Chondrocyte (in vitro differentiated cells): ENCODE measurements at places on chromosomes 1 and 21. TPM values are rescaled to one million over a fixed set of nuclear protein-coding genes. Genes with fewer than 3 reads are reported as not detected.

The CELA3B gene
- total RNA-seq = not detected in 3 replicates

The CMPK1 gene
- 135 to 142 TPM (median 136 TPM) in 3 replicates for total RNA-seq

The TNNT2 gene
- 20.3 to 21.6 TPM (median 21.2 TPM) in 3 replicates for total RNA-seq

The ZSWIM5 gene
- total RNA-seq = 0.51 to 1.1 TPM (median 1.0 TPM) in 3 replicates

The G0S2 gene
- 0.65 to 1.0 TPM (median 0.69 TPM) in 3 replicates for total RNA-seq

The UBE2U gene
- 0.27 TPM in 1 of 3 replicates, not detected in the others for total RNA-seq

The PARS2 gene
- total RNA-seq = 3.2 to 4.2 TPM (median 4.0 TPM) in 3 replicates

The EDARADD gene
- total RNA-seq = 0.18 to 0.40 TPM in 2 of 3 replicates, not detected in the other

The HJV gene
- not detected in 3 replicates for total RNA-seq

The SYT6 gene
- not detected in 3 replicates for total RNA-seq

The CTSE gene
- not detected in 3 replicates for total RNA-seq

The HHIPL2 gene
- not detected in 3 replicates for total RNA-seq

GRCh38 chr1:170240409-170240808, 94.7 kb downstream of the NTMT2 start:
- no peaks in the 10 kb centered on the region for H3K27me3 ChIP-seq
- no peaks in the 10 kb centered on the region for H3K4me1 ChIP-seq
- H3K4me3 ChIP-seq = no peak overlapping the region
- no peaks in the 10 kb centered on the region for H3K36me3 ChIP-seq
- no peak overlapping the region for H3K27ac ChIP-seq
- no peak for DNase-seq

- DNase-seq = no peak
- H3K4me3 ChIP-seq = no peak overlapping the region
- H3K36me3 ChIP-seq = no peaks in the 10 kb centered on the region
- H3K4me1 ChIP-seq = no peaks in the 10 kb centered on the region
- H3K27me3 ChIP-seq = no peaks in the 10 kb centered on the region
These were observed 266.5 kb upstream of the USP24 start for GRCh38 chr1:55481634-55482033.

DNA sequence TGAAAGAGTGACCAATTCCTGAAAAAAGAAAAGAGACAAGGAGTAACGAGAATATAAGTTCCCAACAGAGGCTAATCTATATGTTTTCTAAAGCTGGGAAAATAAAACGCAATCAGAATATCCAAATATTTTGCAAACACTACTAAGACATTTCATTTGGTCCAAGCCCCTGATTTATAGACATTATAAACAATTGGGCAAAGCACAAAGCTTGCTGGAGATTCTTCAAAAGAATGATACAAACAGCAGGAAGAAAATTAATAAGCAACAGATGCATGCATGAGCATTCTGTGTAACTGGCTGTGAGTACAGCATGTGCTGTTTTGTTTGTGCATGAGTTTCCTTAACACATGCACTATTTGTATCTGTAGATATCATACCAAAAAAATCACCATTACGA, 552.9 kb downstream of the LTN1 start:
- H3K27ac ChIP-seq = no peak overlapping the region
- no peaks in the 10 kb centered on the region for H3K27me3 ChIP-seq
- no peaks in the 10 kb centered on the region for H3K36me3 ChIP-seq

DNA sequence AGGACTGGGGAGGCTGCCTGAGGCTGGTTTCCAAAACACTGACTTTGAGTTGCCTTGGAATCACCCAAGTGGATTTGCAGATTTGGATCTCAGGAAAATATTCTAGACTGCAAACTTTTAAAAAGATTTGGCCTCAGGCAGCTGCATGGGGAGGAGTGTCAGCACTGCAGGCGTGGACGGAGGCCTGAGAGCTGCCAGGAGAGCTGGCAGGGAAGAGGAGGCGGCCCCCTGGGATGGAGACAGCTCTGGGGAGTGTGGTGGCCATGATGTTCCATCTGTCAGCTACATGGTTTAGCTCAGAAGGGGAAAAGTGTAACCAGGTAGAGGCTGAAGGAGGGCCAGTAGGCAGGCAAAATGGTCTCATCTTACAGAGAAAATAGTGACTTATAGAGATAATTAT, 72.1 kb downstream of the VPS26C start:
- peak overlapping the region; percentile 27 for H3K27ac ChIP-seq
- H3K36me3 ChIP-seq = peaks cover 46% of the 10 kb centered on the region
- DNase-seq = no peak
- no peaks in the 10 kb centered on the region for H3K27me3 ChIP-seq
- H3K4me3 ChIP-seq = no peak overlapping the region

- H3K4me3 ChIP-seq = peak overlapping the region; percentile 49
- peaks cover 13% of the 10 kb centered on the region for H3K4me1 ChIP-seq
- H3K36me3 ChIP-seq = no peaks in the 10 kb centered on the region
- H3K27me3 ChIP-seq = peaks cover 7% of the 10 kb centered on the region
These were observed 262.9 kb upstream of the PROX1 start for GRCh38 chr1:213724640-213725536.

DNA sequence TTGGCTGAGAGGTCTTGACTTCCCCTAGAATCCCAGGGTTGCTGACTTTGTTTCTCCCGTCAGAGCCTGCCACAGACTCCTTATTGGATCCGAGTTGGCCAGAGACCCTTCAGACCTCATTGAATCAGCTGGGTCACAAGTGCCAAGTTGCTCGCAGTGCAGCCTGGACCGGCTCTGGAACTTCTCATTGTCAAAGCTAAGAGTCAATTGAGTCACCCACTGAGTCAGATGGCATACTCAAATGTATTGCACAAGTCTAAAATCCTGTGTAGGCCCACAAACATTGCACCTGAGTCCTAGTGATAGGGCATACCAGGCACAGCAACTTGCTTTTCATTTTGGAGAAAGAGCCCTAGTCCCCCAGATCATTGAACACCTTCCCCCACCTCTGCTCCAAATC, 20.4 kb upstream of the SCAF4 start:
- no peak for DNase-seq
- no peaks in the 10 kb centered on the region for H3K36me3 ChIP-seq
- H3K27me3 ChIP-seq = no peaks in the 10 kb centered on the region
- no peak overlapping the region for H3K4me3 ChIP-seq
- no peak overlapping the region for H3K27ac ChIP-seq

DNA sequence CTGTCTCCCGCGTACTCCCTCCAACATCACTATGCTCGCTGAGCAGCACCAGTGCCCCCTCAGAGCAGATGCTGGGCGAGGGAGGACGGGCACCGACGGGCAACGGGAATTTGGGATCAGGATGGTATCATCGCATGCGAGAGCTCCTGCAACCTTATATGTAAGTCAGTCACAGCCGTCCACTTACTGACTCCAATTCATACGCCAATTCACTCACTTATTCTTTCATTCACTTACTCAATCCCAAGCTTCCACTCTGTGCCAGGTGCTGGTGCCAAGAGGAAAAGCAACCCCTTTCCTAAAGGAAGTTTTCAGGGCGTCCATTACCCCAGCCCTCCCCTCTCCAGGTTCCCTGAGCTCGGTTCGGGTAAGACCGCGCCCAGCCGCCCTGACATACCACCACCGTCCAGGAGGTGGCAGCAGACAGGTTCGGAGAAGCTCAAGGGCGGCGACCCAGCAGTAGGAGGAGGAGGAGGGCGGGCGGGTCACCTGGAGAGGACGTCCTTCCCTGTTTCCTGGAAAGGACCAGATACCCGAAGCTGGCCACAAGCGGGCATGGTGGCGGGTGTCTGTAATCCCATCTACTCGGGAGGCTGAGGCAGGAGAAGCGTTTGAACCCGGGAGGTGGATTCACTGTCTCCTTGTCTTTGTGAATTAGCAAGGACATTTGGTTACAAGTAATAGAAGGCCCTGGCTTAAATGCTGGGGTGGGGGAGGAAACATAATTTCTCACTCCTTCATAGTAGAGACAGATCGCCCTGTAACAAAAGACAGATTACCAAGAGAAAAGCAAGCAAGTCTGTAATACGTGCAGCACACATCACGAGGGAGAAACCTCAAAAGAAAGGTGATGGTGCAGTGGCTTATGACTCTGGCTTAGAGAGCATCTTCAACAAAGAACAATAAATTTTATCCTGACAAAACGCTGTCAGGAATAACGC, 7.6 kb upstream of the IL22RA1 start:
- H3K4me1 ChIP-seq = peaks cover 21% of the 10 kb centered on the region
- H3K4me3 ChIP-seq = peak overlapping the region; percentile 62
- no peaks in the 10 kb centered on the region for H3K36me3 ChIP-seq
- no peak for DNase-seq
- no peak overlapping the region for H3K27ac ChIP-seq
- no peaks in the 10 kb centered on the region for H3K27me3 ChIP-seq

DNA sequence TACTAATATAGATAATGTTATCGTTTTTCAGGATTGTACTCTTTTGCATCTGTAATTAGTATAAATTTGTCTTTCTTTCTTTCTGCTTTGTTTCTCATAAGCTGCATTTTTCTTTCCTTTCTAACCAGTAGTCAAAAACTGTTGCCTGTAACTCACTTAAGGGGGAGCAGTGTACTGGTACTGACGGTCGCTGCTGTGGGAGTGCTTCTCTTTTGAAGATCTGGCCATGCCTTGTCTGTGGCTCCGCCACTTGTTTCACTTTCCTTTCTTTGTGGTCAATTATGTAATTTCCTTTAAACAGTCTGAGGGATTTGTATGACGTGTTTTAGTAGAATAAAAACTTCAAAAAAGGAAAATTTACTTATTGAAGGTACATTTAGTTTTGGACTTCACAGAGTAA, 37.0 kb downstream of the MIA3 start:
- no peaks in the 10 kb centered on the region for H3K4me1 ChIP-seq
- DNase-seq = no peak
- no peak overlapping the region for H3K27ac ChIP-seq
- H3K27me3 ChIP-seq = no peaks in the 10 kb centered on the region
- H3K4me3 ChIP-seq = no peak overlapping the region

DNA sequence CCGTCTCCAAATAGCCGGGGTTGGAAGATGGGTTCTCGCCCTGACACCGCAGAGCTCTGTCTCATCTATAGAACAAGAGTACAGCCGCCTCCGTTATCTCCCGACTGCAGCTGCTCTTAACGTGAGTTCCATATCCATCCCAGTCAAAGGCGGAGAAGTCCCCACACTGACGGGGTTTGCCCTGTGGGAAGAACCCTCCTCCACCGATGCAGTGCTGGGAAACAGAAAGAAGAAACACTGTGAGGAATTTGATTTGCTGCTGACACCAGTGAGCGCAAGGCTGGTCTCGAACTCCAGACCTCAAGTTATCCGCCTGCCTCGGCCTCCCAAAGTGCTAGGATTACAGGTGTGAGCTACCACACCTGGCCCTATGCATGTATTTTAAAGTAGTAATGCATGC, 9.5 kb downstream of the ITLN2 start:
- no peak overlapping the region for H3K4me3 ChIP-seq
- peaks cover 10% of the 10 kb centered on the region for H3K27me3 ChIP-seq
- no peak overlapping the region for H3K27ac ChIP-seq
- no peak for DNase-seq
- no peaks in the 10 kb centered on the region for H3K4me1 ChIP-seq
- H3K36me3 ChIP-seq = no peaks in the 10 kb centered on the region

- no peak overlapping the region for H3K4me3 ChIP-seq
- no peaks in the 10 kb centered on the region for H3K36me3 ChIP-seq
- H3K27me3 ChIP-seq = peaks cover 19% of the 10 kb centered on the region
These were observed 21.9 kb upstream of the PADI6 start for GRCh38 chr1:17350083-17350482.

DNA sequence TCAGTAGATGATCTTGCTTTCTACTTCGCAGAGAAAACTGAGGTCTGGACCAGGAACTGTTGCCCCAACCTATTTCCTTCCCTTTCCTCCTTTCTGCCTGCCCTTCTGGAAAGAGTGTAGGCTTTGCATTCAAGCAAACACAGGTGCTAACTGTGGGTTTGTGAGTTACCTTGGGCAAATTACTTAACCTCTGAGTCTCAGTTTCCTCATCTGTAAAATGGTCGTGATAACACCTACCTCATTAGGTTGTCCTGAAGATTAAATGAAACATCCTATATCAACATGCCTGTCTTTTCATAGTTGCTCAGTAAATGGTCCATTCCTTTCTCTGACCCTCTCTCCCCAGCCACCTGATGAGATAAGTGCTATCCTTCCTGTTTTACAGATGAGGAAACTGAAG, 9.5 kb upstream of the BLACAT1 start:
- H3K36me3 ChIP-seq = peaks cover 1% of the 10 kb centered on the region
- H3K27ac ChIP-seq = no peak overlapping the region
- H3K4me3 ChIP-seq = no peak overlapping the region
- peaks cover 54% of the 10 kb centered on the region for H3K27me3 ChIP-seq

DNA sequence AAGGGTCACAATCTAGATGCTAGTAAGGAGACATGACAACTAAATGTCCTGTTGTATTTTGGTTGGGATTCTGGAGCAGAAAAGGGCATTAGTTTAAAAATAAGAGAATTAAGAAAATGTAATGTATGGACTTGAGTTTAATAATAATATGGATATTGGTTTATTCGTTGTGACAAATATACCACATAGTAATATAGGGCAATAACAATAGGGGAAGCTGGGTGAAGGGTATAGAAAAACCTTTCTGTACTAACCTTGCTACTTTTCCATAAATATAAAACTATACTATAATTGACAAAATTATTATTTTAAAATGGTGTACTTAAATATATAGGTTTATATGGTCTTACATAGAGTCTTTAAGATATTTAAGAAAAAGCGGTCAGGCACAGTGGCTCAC, 558.9 kb downstream of the PTPRC start:
- peaks cover 3% of the 10 kb centered on the region for H3K4me1 ChIP-seq
- H3K27me3 ChIP-seq = no peaks in the 10 kb centered on the region
- DNase-seq = no peak
- no peaks in the 10 kb centered on the region for H3K36me3 ChIP-seq

GRCh38 chr1:91672601-91673161, 172.0 kb downstream of the CDC7 start:
- H3K27ac ChIP-seq = no peak overlapping the region
- H3K4me1 ChIP-seq = no peaks in the 10 kb centered on the region
- DNase-seq = no peak
- no peaks in the 10 kb centered on the region for H3K36me3 ChIP-seq
- no peak overlapping the region for H3K4me3 ChIP-seq
- no peaks in the 10 kb centered on the region for H3K27me3 ChIP-seq

GRCh38 chr21:38869196-38869595, 63.5 kb downstream of the ETS2 start:
- no peak overlapping the region for H3K4me3 ChIP-seq
- H3K27ac ChIP-seq = no peak overlapping the region
- no peak for DNase-seq
- H3K36me3 ChIP-seq = no peaks in the 10 kb centered on the region

DNA sequence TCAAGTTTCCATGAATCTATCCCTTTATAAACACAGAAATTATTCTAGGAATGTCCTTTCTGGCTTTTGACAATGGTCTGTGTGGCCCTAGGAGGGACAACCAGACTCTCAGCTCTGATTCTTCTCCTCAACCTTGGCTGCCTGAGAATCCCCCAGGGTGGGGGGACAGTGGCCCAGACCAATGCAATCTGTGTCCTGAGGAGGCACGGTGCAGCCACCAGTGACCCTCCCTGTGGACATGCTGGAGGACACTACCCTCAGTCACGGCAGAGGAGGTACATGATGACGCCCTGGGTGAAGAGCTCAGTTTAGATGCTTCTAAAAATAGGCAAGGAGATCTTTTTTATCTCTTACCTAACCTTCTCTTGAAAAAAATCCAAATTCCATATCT, 91.7 kb downstream of the PGBD5 start:
- H3K4me1 ChIP-seq = peaks cover 34% of the 10 kb centered on the region
- peak overlapping the region; percentile 72 for H3K27ac ChIP-seq
- H3K4me3 ChIP-seq = no peak overlapping the region
- no peak for DNase-seq
- H3K36me3 ChIP-seq = no peaks in the 10 kb centered on the region
